ENCODE measurements at places on chromosomes 16 and 17.

- DNase-seq, result no peak
Measured at GRCh38 chr17:78174870-78175642, 6.7 kb downstream of the SYNGR2 start.

DNA sequence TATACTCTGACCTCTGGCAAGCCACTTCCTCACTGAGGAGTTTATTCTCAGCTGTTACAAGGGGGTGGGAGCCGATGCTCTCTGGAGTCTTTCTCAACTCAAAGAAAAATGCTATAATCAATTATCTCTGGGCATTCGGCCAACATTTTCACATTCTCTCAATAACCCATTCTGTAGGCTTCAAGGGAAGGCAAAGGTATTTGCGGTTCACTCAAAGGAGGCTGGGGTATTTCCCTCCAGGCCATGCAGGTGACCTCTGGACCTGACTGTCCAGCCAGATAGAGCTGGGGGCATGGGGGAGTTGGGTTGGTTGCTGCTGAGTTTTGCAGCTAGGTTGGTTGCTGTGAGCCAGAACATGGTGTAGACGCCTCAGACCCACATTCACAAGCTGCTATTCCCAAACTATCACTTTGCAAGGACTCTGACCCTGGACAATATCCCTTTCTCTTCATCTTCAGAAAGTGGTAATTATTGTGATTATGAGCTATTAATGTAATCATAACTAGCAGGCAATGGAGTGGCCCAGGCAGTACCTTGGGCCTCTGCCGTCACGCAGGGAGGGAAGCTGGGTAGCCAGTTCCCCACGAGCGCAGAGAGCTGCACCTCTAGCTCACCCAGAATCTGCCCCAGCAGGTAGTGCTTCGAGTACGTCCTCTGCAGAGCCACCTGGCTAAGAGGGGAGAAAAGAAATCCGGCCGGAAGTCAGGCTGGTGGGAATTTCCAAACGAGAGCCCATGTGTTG, 42.1 kb downstream of the AIPL1 start:
- no peak for DNase-seq

DNA sequence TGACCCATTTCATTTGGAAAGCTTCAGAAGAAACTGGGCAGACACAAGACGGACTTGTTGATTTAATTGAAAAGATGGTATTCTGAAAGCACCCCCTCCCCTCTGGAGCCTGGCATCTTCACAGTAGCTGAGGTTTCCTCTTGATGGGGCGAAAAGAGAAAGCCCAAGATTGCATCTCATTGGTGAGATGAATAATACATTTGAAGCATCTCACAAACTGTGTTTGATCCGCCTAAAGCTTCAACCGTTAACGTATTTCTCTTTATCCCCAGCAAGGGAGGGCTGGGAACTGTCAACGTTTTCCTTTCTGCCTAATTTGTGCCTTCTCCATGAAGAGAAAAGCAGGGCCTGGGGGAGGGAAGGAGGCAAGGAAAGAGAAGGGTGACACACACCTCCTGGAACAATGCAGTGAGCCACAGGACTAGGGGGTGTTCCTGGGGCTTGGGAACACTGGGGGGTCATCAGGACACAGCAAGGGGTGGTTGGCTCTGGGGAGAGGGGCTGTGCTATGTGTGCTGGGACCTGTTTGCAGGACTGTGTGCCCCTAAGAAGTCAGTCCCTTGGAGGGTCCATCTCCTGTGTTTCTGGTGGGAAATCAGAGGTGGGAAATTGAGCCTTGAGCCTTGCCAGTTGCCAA, 18.5 kb upstream of the PIPOX start:
- no peak for DNase-seq

GRCh38 chr16:12160249-12160648, 183.7 kb downstream of the SNX29 start:
- no peak for DNase-seq

DNA sequence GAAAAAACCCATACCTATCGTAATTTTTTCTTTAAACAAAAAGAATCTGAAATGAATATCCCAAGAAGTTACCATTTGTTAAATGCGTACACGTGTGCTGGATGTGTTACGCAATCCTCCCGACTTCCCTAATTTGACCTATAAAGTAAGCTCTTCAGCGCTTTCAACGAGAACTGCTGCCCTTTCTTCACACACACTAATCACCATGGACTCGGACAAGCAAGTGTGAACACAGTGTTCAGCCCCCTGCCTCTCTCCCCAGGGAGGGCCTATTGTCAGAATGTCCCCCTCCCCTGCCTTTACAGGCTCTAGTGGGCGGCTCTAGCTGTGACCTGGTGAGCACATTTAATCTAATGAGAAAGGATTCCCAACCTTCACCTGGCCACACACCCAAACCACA, 216.1 kb downstream of the CEP112 start:
- no peak for DNase-seq

- DNase-seq, result no peak
Measured at GRCh38 chr17:50188531-50188920, 12.9 kb downstream of the COL1A1 start.

GRCh38 chr17:72617557-72617956, 474.9 kb downstream of the SLC39A11 start:
- DNase-seq, result no peak

DNA sequence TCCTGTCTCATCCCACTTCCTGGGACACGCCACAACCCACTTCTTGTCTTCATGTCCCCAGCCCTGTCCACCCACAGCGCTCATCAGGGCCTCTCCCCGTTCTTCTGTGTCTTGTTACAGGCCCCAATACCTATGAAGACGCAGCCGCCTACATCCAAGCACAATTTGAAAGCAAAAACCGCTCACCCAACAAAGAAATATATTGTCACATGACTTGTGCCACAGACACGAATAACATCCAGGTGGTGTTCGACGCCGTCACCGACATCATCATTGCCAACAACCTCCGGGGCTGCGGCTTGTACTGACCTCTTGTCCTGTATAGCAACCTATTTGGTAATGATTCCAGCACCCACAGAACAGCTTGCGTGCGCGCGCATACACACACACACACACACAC, 70.6 kb downstream of the AMFR start:
- no peak for DNase-seq

GRCh38 chr16:1895068-1895467, 23.1 kb upstream of the MEIOB start:
- DNase-seq, result no peak

GRCh38 chr17:56890390-56890789, 23.5 kb downstream of the TRIM25 start:
- no peak for DNase-seq

GRCh38 chr17:48160177-48161081, 52.9 kb downstream of the SNX11 start:
- no peak for DNase-seq

- no peak for DNase-seq
Measured at GRCh38 chr16:17357307-17358062, 113.3 kb downstream of the XYLT1 start.

GRCh38 chr16:30087181-30087898, 4.4 kb downstream of the TBX6 start:
- no peak for DNase-seq

- DNase-seq, result no peak
Measured at GRCh38 chr16:5166486-5166885, 68.9 kb upstream of the EEF2KMT start.

DNA sequence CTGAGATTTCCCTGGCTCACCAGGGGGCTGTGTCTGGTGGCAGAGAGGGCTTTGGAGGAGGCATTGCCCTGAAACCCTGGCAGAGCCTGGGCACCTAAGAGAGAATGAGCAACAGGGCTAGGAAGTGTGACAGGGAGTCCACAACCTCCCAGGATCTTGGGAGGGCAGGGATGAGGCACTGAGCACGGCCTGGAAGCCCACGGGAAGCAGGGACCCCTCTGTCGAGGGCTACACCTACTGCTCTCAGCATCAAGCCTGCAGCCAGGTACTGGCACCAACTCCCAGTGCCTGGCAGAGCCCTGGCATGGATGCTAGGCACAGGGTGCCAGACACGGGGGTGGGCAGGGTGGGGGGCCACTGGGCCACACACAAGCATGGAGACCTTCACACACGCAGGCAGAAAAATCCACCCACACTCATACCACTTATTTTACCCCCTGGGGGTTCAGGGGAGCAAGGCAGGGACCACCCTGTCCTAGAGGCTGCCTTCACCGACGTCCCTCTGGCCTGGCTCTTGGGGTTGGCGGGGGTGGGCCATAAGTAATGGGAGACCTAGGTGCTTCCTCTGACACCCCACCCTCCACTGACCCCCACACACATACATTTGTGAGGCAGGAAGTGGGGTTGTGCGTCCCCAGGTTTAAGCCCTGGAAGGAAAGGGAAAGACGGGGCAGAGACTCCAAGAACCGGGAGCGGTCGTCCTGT, 970 bp upstream of the HSD11B2 start:
- DNase-seq, result no peak

GRCh38 chr16:995087-995486, 13.5 kb downstream of the SOX8 start:
- no peak for DNase-seq

GRCh38 chr17:40095351-40095943, 4.9 kb downstream of the NR1D1 start:
- DNase-seq, result no peak

DNA sequence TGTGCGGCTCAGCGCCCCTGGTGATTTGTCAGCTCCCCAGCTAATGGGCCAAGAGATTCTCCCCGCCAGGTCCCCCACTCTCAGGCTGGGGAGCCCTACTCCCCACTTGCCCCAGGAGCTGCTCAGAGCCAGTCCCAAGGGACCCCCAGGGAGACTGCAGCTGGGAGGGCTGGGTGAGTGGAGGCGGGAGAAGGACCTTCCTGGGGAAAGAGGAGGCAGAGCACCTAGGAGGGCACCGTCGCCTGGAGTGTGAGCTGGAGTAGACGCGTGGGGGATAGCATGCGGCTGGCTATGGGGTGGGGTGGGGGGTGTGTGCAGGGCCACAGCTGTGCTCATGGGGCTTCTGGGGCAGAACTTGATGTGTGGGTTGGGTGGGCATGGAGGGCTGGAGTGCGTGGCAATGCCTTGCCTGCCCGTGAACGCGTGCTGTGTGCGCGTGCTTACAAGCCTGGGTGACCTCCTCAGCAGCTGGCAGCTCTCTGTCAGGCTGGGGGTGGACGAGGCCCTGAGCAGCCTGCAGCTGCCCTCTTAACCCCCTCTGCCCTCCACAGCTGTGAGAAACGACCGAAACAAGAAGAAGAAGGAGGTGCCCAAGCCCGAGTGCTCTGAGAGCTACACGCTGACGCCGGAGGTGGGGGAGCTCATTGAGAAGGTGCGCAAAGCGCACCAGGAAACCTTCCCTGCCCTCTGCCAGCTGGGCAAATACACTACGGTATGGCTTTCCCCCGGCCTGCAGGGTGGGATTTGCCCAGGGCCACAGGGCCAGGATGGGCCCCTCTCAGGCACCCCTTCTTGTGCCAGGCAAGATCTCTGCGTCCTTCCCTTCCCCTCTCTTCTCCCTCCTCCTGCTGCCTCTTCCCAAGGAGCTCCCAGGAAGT, 12.9 kb downstream of the GJD3 start:
- no peak for DNase-seq

DNA sequence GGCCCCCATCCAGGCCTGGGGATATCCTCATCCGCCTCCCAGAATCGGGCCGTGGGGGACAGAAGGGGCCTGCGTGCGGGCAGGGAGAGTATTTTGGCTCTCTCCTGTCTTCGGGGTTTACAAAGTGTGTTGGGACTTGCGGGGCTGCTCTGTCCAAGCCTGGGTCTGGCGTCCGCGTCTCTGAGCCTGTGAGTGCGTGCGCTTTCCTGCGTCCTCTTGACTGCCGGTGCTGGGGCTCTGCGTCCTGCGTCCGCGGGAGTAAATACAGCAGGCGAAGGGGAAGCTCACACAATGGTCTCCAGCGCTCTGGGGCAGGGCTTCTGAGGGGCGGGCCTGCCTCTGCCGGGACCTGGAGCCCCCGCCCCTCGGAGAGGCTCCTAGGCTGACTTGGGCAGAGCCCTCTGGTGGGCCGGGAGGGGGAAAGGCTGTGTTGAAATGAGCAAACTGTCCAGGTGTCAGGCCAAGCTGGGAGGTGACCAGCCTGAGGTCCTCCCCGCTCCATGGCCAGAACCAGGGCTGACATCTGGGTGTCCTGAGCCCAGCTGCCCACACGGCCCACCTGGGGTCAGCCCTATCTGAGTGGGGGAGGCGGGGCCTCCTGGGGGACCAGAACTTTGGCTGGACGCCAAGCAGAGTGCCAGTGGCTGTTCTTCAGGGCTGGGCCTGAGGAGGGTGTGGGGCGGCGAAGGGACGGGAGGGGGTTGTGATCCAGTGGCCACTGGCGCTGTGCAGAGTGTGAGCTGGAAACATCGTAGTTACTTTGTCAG, 233.6 kb downstream of the SEC14L1 start:
- peak; percentile 39 for DNase-seq

DNA sequence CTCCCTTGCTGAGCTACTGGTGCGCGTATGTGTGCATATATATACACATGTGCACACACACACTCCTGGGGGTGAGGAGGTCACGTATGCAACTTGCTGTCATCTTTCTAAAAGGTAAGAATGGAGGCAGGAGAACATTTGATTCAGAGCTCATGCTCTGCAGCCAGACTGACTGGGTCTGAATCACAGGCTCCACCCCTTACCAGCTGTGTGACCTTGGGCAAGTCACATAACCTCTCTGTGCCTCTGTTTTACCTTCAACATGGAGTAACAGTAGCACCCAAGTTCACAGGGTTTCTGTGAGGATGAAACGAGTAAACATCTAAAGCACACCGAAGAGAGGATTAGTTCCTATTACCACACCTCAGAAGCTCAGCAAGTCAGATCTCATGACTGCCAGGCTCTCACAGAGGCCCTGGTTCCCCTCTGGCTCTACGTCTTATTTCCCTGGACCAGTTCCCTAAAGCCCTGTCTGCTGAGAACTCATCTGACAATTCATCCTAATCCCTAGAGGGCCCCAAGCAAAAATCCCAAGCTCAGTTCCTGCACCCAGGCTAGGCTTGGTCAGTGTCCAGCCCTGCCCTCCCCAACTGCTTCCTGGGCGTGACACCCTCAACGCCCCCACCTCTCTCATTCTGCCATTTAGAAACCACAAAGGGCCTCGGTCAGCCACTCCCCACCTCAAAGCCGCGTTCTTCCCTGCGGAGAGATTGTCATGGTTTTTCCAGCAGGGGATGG, 28.7 kb downstream of the ABR start:
- no peak for DNase-seq

DNA sequence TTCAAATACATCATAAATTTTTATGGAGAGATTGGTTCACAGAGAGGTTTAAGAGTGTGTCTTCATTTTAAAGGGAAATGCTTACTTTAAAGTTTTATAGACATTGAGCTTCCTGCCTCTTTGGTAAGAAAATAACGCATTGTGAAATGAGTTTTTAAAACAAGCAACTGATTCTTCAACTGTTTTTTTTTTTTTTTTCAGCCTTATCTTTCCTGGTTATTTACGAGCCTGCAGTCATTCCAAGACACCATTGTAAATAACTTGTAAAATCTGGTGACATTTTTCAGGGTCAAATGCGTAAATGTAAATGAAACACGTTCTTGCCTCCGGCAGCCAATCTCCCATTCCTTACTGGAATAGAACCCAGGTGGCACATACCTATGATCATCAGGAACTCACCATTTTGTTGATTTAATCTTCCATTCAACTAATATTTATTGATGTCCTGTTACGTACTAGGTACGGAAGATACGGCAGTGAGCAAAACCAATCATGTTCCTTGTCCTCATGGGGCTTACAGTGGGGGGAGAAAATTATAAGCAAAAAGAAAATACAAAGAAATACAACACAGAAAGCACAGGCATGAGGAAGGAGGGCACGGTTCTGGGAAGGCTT, 33.2 kb upstream of the CDYL2 start:
- DNase-seq, result no peak
